Temporal lobe (tissue), 4 donors: ENCODE measurements at places on chromosomes 1 and 21. TPM values are rescaled to one million over a fixed set of nuclear protein-coding genes. Genes with fewer than 3 reads are reported as not detected.

Gene PAQR6
- 4.7 TPM for total RNA-seq

Gene IFI44
- total RNA-seq, result 41.8 TPM

Gene EPHA10
- 8.9 TPM for total RNA-seq

Gene DIPK1A
- total RNA-seq, result 19.2 TPM

Gene NBPF10
- total RNA-seq, result 0.74 TPM

Gene IL6R
- total RNA-seq, result 3.7 TPM

Gene GNG12
- 19.2 TPM for total RNA-seq

Gene SDC3
- 98.1 TPM for total RNA-seq

Gene CFAP107
- total RNA-seq, result not detected

Gene APCS
- total RNA-seq, result not detected

Gene TIE1
- total RNA-seq, result 9.6 TPM

Gene WARS2
- total RNA-seq, result 6.6 TPM

Gene TMEM125
- 0.49 TPM for total RNA-seq

Gene LRRC53
- total RNA-seq, result under 0.01 TPM

Gene COL11A1
- total RNA-seq, result 27.3 TPM

Gene RNF207
- total RNA-seq, result 6.1 TPM

Gene BEST4
- 0.49 TPM for total RNA-seq

Gene PTPN22
- 0.25 TPM for total RNA-seq

Gene FALEC
- not detected for total RNA-seq

Gene CHI3L2
- 0.49 TPM for total RNA-seq

Gene ADAMTS1
- 7.1 TPM for total RNA-seq
